ENCODE measurements at places on chromosomes 6 and 20. TPM values are rescaled to one million over a fixed set of nuclear protein-coding genes. Genes with fewer than 3 reads are reported as not detected.

AVP gene
- total RNA-seq: not detected

ASIP gene
- not detected for total RNA-seq

CASS4 gene
- total RNA-seq: 2.4 TPM

CPNE5 gene
- not detected for total RNA-seq

ECT2L gene
- not detected for total RNA-seq

F13A1 gene
- not detected for total RNA-seq

ZBTB46 gene
- 1.2 TPM for total RNA-seq

COX4I2 gene
- not detected for total RNA-seq

BPI gene
- total RNA-seq: not detected

ZSCAN23 gene
- 1.5 TPM for total RNA-seq

SRMS gene
- not detected for total RNA-seq

TUBB2A gene
- 228 TPM for total RNA-seq

WASF1 gene
- total RNA-seq: 12.4 TPM

SLCO4A1 gene
- total RNA-seq: 0.74 TPM

SPATS1 gene
- not detected for total RNA-seq

SSTR4 gene
- total RNA-seq: not detected

VWA7 gene
- total RNA-seq: 0.67 TPM

MCHR2 gene
- not detected for total RNA-seq

TOX2 gene
- total RNA-seq: 50.5 TPM

PLAGL1 gene
- total RNA-seq: 8.9 TPM
